HepG2 (cell line): ENCODE measurements at places on chromosomes 6 and 20.

DNA sequence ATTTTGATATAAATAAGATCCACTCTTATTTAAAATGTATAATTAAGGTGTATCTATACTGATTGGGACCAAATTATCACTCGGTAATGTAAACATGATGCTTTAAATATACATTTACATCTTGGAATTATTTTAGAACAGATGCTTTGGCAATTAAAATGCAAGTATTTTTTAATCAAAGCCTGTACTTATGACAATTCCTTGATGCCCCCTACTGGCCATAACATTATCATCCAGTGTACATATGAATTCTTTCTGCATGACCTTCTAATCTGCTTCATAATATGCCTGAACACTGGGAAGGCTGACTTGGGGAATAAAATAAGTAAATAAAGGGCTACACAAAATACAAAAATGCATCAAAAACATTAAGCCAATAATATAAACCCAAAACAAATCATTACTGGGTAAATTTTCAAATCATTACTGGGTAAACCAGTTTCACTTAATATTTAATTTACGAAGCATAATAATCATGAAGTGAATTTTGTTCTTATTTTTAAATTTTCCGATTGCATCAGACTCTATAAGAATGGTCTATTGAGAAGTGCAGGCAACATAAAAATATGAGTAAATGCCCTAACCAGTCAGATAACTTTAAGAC lies 65.1 kb downstream of the CGA start:
- peak; percentile 16 for DNase-seq

GRCh38 chr6:147268254-147268653 lies 64.0 kb downstream of the STXBP5 start:
- DNase-seq: no peak

- DNase-seq: no peak
These were observed 94.3 kb downstream of the EDN1 start for GRCh38 chr6:12384357-12384912.

DNA sequence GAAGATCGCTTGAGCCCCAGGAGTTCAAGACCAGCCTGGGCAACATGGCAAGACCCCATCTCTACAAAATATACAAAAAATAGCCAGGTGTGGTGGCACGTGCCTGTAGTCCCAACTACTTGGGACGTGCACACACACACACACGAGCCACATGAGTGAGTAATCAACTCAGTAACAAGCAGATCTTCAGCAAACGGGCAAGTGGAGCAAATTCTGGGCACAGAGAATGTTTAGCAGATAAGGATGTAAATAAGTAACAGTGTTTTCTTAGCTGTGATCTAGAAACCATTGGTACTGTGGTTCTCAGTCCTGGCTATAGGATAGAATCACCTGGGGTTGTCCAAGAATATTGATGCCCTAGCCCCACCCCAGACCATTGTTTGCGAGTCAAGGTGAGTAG lies 6.1 kb downstream of the PAQR8 start:
- DNase-seq: no peak

DNA sequence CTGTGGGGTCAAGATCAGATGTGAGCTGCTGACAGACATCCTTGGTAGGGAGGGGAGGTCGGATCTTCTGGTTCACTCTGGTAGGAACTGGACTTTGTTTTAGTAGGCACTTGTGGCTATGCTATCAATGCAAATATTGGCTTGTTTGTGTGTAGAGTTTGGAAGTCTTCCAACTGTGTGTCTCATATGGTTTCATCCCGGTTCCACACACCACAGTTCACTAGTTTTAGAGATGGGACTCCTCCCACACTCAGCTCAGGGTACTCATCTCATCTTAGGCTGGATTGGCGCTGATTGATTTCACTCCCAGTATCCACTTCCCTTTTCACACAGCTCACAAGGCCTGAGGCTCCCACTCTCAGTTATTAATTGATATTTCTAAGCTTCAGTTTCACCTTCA lies 161.3 kb downstream of the THBS2 start:
- no peak for DNase-seq
